ENCODE measurements at places on chromosomes 5 and 9.

DNA sequence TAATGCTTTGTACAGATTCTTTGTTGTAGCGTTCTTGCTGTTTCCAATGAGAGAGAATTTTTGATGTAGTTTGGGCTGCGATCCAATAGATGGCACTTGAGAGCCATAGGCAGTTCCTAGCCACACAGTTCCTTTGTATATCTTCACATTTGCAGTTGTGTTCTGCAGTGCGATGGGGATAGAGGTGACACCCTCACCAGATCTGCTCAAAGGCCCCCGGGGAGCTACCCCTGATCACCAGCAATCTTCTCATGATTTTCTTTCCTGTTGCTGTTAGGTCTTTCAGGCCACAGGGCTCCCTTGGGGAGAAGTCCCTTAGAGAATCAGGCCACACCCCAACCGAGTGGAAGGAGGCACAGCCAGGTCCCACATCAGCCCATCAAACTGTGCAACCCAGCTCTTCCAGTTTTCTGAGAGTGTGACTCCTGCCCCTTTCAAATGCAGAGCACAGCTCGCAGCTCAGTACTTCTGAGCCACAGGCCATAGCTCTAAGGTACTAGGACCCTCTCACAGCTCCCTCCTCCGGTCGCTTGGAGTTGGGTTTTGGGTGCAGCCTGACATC is 353.7 kb downstream of the SLCO4C1 start:
- DNase-seq, result no peak

DNA sequence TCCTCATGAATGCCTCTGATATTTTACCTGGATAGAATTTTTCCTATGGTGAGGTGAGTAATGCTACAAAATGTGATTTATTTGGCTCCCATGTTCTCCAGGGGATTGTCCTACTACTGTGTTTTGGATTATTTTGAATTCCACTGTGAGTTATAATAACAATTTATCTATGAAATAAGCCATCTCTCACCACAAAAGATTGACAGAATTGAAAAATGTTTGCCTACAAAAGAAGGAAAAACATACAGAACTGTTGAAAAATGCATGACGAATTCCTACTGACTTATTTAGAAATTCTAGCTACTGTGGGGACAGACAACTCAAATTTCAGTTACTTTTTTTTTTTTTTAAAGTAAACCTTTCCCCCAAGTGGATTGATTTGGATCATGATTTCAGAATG is 463.7 kb upstream of the GRIN3A start:
- no peak for DNase-seq

GRCh38 chr5:42989190-42989589 is 50.9 kb downstream of the ANXA2R start:
- DNase-seq, result no peak

- no peak for DNase-seq
Observed at GRCh38 chr9:129078691-129079503, 2.0 kb upstream of the DOLPP1 start.

DNA sequence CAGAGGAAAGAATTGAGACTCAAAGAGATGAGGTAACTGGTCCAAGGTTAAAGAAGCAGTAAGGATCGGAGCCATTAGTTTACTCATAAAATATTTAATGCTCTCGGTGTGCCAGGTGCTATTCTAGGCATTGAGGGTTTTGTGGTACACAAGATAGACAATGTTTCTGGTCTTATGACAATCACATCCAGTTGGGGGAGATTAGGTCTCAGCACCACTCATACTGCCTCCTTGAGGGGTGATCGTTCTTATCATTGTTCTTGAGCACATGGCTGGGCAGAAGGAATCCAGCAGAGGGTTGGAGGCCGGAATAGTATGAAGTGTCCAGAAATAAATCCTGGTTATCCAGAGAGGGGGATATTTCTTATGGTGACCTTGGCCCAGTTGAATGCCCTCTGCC is 40.7 kb upstream of the LCP2 start:
- no peak for DNase-seq

DNA sequence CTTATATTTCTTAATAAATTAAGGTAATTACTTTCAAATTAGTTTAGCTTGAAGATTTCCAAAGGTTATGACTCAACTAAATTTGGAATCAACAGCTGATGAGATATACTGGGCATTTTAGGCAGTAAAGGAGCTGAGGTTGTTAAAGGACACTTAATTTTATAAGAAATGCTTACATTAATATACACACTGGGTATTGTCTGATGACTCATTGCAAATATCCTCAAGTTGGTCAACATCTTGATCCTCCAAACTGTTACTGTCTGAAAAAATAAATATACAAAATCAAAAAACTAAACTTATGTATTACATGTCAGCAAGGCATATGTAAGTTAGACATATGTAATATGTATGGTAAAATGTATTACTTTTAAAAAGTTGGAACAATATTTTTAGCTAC is 3.4 kb downstream of the GFM2 start:
- no peak for DNase-seq

DNA sequence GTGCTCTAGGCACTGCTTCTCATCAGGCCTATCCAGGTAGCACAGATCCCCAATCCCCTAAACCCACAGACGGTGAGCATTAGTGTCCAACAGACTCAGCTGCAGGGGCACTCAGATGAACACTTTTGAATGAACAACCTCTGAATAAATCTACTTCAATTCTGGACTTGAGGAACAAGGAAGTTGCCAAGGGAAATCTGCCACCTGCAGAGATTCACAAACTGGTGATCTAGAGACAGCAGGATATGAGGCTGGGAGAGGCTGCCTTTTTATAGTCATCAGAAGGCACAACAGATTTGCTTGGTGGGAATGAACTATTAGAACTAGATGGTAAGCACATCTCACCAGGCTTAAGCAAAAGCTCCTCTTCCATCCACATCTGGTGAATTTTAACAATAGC is 7.0 kb upstream of the HK3 start:
- DNase-seq, result no peak

GRCh38 chr9:1184146-1184545 is 134.0 kb downstream of the DMRT2 start:
- DNase-seq, result no peak

DNA sequence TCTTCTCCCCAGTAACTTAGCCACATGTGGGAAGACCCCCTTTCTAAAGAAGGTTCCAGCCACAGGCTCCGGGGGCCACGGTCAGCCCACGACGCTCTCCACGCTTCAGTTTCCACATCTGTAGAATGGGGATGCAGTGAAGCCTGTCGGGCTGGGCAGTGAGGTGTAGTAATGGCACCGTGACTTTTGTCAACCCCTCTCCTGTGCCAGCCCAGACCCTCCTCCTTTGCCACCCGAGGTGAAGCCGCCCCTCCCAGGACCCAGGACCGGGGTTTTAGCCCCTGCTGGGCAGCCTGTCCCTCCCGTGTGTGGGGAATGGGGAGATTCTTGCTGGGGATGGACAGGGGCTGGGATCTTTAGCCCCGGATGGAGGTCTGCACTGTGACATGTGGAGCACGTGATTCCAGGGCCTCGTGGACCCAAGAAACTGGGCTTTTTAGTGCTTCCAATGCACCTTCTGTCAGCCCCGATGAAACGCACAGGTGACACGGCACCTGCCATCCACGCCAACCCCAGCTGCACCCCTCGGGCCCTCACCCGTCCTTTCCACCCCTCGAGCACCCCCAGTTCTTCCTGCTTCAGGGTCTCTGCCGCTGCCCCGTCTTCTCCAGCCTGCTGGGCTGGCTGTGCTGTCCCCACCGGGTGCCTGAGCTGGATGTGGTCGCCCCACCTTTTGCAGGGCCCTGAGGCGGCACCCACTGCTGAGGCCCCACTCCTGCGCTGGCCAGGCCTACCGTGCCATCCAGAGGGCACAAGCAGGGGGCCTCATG is 13.4 kb upstream of the RNU6ATAC start:
- DNase-seq, result no peak

DNA sequence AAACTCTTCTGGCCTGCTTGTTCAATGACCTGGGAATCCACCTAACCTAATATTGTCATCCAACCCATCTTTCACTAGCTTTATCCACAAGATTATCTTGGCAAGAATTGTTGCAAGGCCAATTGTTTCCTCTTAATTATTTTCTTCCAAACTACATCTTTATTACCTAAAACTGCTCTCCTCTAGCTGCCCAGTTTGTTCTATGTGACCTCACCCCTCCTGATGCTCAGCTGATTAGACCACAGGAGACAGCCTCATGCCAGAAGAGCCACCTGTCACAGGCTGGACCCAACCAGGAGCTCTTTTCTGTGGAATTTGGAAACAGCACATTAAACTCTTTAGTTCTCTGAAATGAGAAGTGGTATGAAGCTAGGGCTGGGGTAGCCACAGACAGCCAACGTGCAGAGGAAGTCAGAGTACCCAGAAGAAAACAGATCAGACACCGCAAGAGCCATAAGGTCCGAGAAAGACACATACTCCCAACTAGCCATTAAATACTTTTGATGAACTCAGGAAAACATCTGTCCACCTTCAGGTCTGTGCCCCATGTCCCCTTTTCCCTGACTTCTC is 12.0 kb downstream of the SAXO1 start:
- DNase-seq, result no peak

DNA sequence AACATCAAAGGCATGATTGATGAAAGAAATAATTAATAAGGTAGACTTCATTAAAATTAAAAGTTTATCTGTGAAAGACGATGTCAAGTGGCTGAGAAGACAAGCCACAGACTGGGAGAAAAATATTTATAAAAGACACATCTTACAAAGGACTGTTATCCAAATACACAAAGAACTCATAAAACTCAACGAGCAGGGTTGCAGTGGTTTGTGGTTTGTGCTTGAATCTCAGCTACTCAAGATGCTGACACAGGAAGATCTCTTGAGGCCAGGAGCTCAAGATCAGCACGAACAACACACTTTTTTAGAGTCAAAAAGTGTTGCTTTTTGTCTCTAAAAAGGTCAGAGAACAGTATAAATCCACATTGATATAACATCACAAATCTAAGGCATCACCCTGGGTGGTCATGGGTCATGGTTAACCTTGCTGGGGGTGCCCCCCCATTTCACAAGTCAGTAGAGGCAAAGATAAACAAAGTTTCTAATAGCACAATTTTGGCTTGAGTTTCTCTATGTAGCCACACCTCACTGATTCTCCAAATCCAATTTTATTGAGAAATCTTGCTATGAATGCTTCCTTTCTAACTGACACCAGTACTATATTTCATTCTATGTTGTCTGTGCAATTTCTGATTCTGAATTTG is 342.9 kb upstream of the RPS23 start:
- no peak for DNase-seq

GRCh38 chr5:104763216-104763615 is 1200.6 kb upstream of the NUDT12 start:
- DNase-seq, result no peak

DNA sequence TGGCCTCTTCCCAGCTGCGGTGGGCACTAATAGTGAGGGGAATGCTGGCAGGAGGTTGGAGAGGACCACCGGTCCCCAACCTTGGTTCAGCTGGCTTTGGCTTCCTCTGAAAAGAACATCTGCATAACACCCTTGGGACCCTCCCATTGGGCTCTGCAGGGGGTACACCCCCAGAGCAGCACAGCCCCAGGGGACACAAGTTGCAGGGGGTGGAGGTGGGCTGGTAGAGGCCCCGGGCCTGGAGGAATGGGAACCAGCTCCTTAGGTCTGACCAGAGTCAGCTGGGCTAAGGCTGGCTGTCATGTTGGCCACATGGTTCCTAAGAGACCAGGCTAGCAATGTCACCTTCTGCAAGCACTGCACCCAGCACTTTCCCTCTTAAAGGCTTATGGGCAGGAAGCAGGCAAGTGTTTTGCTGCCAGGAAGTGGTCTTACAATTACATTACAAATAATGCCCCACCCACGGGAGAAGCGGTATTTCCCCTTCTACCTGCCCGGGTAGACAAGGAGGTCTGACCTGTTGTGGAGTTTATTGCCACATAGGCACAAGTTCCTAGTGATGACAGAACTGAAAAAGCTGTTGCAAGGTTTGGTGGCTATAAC is 18.1 kb downstream of the GCNT4 start:
- no peak for DNase-seq

DNA sequence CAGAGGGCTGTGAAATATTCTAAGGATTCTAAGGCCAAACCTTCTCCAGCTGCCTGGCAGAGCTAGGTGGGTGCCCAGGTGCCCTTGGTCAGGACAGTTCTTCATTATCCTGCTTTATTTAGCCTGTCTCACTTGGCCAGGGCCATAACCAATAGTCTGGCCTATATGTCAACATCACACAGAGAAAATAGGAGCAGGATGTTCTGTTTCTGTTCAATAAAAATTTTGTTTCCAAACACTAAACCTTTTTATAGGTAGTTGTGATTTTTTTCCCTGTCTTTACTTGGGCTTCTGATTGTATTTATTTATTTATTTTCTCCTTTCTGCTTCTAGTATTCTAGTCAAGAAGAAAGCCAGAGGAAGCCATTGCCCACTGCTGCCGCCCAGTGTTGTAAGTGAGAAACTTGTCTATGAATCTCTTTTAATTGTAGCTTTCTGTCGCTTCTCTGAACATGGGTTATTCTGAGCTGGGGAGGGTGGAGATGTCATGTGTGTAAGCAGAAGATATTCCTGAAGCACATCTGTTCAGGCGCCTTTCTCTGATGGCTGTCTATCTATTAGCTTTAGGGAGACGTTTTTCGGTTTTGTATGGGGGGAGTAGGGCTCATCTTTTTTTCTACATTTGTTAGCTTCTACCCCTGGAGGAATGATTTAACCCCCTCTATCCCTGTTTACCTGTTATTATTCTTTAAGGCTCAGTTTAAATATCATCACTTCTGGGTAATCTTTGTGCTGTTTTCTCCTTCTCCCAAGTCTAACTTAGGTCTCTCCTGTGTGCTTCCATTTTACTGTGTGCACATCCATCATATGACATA is 97.1 kb downstream of the UNC13B start:
- DNase-seq, result peak; percentile 14

GRCh38 chr9:112104901-112105300 is 70.2 kb downstream of the SUSD1 start:
- no peak for DNase-seq

GRCh38 chr5:73125289-73125688 is 4.9 kb downstream of the TMEM171 start:
- no peak for DNase-seq

GRCh38 chr5:115811406-115811805 is 5.1 kb downstream of the CDO1 start:
- no peak for DNase-seq

DNA sequence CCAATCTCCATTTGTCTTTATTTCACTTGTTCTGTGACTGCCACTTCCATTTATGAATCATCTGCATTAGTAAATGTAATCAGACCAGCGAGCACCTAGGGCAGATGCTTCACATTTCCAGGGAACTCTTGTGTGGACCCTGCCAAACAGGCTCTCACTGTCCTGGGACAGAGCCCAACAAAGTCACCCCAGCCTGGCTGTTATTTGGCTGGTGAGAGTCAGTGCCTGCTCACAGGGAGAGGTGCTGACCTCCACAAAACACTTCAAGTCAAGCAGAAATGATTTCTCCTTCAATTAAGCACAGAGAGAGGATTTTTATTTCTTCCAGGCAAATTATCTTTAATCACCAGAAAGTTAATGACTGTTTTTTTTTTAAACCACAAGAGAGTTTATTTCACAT is 568.0 kb downstream of the MTRR start:
- DNase-seq, result no peak

Measured in effector memory CD4-positive, alpha-beta T cell (primary cell).